ENCODE measurements at places on chromosomes 12 and 14.

DNA sequence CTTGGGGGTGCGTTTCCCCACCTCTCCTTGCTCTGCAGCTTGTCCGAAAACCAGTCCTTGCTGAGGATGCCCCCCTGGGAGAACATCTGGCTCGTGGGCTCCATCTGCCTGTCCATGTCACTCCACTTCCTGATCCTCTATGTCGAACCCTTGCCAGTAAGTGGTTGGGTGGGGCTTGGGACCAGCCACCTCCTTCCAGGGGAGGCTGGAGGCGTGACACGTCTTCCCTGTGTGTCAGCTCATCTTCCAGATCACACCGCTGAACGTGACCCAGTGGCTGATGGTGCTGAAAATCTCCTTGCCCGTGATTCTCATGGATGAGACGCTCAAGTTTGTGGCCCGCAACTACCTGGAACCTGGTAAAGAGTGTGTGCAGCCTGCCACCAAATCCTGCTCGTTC lies 57.5 kb downstream of the ANAPC7 start:
- H3K27me3 ChIP-seq, result no peaks in the 10 kb centered on the region
- peak overlapping the region; percentile 93 for H3K27ac ChIP-seq
- no peak for DNase-seq
- no peak overlapping the region for H3K4me3 ChIP-seq
- H3K4me1 ChIP-seq, result peaks cover 92% of the 10 kb centered on the region

DNA sequence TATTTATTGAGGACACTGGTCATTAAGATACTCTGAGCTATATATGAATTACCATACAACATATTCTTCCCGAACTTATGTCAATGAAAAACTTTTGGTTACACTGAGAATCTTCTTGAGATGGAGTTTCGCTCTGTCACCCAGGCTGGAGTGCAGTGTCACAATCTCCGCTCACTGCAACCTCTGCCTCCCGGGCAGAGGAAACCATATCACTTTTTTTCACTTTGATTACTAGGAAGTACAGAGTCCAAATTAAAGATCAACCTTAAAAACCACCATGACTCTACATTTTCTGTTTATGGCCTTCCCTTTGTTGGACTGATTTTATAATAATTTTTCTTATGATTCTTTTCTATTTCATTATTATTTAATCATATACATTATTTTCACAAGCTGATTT lies 336.5 kb downstream of the FSCB start:
- H3K4me3 ChIP-seq, result no peak overlapping the region
- H3K4me1 ChIP-seq, result no peaks in the 10 kb centered on the region
- no peak overlapping the region for H3K27ac ChIP-seq
- H3K27me3 ChIP-seq, result no peaks in the 10 kb centered on the region

GRCh38 chr12:123767613-123768012 lies 5.5 kb downstream of the DNAH10 start:
- no peak overlapping the region for H3K4me3 ChIP-seq
- no peak overlapping the region for H3K27ac ChIP-seq
- no peak for DNase-seq

DNA sequence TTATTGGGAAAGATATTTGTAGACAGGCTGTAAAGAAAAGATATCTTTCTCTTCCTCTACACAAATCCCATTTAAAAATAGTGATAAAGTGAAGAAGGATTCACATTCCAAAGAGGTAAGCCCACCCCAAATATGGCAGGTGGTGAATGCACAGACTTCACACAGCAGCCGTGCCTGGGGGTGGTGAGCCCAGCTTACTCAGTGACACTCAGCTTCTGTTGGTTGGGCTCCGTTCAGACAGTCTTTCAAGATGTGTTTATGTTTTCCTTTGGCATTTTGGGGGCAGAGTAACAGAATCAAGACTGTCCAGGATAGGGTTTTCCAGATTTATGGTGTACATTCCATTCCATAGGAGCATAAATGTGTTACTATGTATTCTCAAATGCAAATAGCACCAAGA lies 4.1 kb upstream of the COL2A1 start:
- no peak overlapping the region for H3K4me3 ChIP-seq
- peaks cover 21% of the 10 kb centered on the region for H3K27me3 ChIP-seq
- no peaks in the 10 kb centered on the region for H3K36me3 ChIP-seq
- peaks cover 12% of the 10 kb centered on the region for H3K4me1 ChIP-seq
- H3K27ac ChIP-seq, result no peak overlapping the region
- DNase-seq, result no peak

- no peak overlapping the region for H3K4me3 ChIP-seq
- H3K27me3 ChIP-seq, result no peaks in the 10 kb centered on the region
- no peaks in the 10 kb centered on the region for H3K4me1 ChIP-seq
- no peaks in the 10 kb centered on the region for H3K36me3 ChIP-seq
These were observed 102.1 kb downstream of the KCNH5 start for GRCh38 chr14:62943202-62943601.

DNA sequence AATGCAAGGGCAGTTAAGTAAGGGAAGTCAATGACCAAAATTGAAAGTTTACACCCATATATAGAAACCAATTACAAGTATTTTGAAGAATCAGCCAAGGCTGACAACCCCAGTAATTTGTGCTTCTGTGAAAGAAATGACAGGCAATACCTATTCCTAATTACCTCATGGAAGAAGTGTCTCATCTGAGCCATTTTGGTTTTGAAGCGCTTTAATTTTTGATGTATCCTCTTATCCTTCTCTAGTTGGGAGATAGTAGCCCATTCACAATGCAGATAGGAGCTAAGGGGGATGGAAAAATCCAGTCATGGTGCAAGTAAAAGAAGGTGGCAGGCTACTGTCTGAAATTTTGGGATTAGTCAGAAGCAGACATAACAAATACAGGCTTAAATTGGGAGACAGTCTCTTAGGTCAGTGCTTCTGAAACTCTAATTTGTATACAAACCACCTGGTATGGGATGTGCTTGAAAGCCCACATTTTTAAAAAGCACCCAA lies 30.4 kb upstream of the SUPT16H start:
- no peaks in the 10 kb centered on the region for H3K4me1 ChIP-seq
- DNase-seq, result no peak
- no peak overlapping the region for H3K27ac ChIP-seq
- H3K36me3 ChIP-seq, result peaks cover 10% of the 10 kb centered on the region
- H3K4me3 ChIP-seq, result no peak overlapping the region

DNA sequence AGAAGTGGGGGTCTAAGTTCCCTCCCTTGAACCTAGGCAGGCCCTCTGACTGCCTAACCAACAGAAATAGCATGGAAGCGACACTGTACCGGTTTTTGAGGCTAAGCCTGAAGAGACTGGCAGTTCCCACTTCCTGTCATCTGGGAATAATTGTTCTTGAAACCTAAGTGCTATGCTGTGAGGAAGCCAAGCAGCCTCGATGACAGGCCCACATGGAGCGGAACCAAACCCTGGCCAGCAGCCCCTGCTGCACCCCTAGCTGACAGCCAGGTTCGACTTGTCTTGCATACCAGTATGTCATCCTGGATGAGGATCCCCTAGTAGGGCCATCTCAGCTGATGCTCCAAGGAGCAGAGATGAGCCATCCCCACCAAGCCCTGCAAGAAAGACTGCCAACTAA lies 6.4 kb upstream of the GPR68 start:
- H3K4me1 ChIP-seq, result peaks cover 63% of the 10 kb centered on the region
- no peak for DNase-seq
- no peak overlapping the region for H3K27ac ChIP-seq
- no peak overlapping the region for H3K4me3 ChIP-seq
- no peaks in the 10 kb centered on the region for H3K27me3 ChIP-seq
- no peaks in the 10 kb centered on the region for H3K36me3 ChIP-seq

- no peak for DNase-seq
- no peaks in the 10 kb centered on the region for H3K36me3 ChIP-seq
- no peaks in the 10 kb centered on the region for H3K27me3 ChIP-seq
- peaks cover 22% of the 10 kb centered on the region for H3K4me1 ChIP-seq
- no peak overlapping the region for H3K4me3 ChIP-seq
These were observed 31.8 kb downstream of the CRADD start for GRCh38 chr12:93708952-93709351.

- no peak for DNase-seq
- H3K27ac ChIP-seq, result peak overlapping the region; percentile 81
- H3K4me3 ChIP-seq, result no peak overlapping the region
- H3K27me3 ChIP-seq, result no peaks in the 10 kb centered on the region
- no peaks in the 10 kb centered on the region for H3K36me3 ChIP-seq
- peaks cover 5% of the 10 kb centered on the region for H3K4me1 ChIP-seq
These were observed 8.4 kb upstream of the PPTC7 start for GRCh38 chr12:110591451-110592051.

DNA sequence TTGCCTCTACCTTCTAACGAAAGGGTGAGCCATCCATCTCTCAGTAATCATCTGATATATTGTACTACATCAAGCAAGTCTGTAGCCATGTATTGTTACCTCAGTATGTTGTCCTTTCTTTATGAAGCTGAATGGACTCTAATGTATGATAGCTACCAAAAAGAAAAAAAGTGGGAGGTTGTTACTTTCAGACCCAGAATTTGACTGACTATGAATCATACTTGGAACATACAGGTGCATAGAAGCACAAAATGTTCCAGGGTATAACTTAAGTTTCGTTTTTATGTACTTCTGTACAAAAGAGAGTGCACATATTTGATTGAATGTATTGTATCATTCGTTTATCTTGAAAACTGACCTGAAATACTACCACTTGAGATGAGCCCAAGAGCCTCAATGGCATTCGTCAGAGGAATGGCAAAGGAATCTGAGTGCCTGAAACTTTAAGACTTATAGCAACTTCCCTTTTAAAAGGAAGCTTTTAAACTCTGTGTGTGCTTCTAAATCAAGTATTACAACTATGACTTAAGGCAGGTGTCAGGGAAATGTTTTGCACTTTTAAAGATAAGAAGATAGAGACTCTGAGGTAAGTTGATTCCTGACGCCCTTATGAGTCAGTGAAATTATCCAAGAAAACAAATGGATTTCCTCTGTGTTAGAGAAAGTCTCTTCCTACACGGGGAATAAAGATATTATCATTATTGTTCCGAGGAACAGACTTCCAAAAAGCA lies 951.5 kb downstream of the GALC start:
- H3K27ac ChIP-seq, result no peak overlapping the region
- no peaks in the 10 kb centered on the region for H3K36me3 ChIP-seq
- no peaks in the 10 kb centered on the region for H3K27me3 ChIP-seq
- H3K4me1 ChIP-seq, result no peaks in the 10 kb centered on the region
- DNase-seq, result no peak
